Posterior cingulate gyrus (tissue), 11 donors: ENCODE measurements at places on chromosomes 3 and 15.

GRCh38 chr3:146682171-146682570 is 77.0 kb upstream of the PLSCR5 start:
- no peak for DNase-seq

GRCh38 chr3:94529816-94530215 is 467.0 kb downstream of the NSUN3 start:
- no peak for DNase-seq

- no peak for DNase-seq
These were observed 74.4 kb downstream of the MOBP start for GRCh38 chr3:39541917-39542329.

DNA sequence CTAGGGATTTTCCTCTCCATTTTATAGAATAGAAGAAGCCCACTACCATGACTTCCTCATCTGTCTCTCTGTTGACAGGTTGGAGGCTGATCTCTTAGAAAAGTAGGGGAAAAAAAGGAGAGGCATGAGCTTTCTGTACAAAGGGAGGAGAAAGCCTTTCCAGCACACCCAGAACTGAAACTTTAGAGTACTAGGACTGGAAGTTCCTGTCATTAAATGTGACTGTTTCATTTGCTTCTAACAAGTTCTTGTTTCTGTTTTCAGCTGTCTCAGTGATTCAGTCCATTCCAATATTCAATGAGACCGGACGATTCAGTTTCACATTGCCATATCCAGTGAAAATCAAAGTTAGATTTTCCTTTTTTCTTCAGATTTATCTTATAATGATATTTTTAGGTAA is 39.0 kb downstream of the INTS14 start:
- DNase-seq, result no peak

GRCh38 chr15:66773129-66773873 is 71.3 kb downstream of the SMAD6 start:
- no peak for DNase-seq

DNA sequence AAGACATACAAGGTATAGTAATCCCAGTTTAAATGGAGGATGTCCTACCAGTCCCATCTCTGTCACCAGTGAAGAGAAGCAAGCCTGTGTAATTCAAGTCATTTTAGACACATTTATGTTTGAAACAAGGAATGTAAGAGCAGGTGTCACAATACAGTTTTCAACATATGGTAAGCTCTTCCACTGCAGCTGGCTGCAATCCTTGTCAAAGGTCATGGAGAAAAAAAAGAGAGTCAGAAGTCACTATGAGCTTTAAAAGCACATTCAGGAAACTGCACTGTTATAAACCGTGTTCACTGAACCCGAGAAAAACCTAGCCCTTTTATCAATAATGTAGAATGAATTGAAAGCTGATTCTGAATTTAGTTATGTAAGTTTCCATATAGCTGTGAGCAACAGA is 206.4 kb downstream of the NAALADL2 start:
- no peak for DNase-seq

GRCh38 chr15:65057549-65057940 is 10.2 kb downstream of the RASL12 start:
- no peak for DNase-seq

DNA sequence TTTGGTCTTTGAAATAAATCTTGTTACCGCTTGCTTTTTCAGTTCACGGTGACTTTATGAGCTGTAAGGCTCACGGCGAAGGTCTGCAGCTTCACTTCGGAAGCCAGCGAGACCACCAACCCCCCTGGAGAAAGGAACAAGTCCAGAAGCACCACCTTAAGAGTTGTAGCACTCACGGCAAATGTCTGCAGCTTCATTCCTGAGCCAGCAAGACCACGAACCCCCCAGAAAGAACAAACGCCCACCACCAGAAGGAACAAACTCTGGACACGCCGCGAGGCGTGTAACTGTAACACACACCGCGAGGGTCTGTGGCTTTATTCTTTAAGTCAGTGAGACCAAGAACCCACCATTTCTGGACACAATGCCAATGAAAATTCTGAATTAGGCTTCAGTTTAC is 28.8 kb downstream of the GOLGA6A start:
- no peak for DNase-seq

- DNase-seq, result no peak
These were observed 517.4 kb upstream of the GOLIM4 start for GRCh38 chr3:168613151-168613550.

GRCh38 chr15:40340740-40341400 is at the start of gene CCDC9B:
Gene CCDC9B (minus strand): TSS chr15:40340939. CDS start chr15:40340819, 120 bp downstream.
- DNase-seq, result peak; percentile 97

DNA sequence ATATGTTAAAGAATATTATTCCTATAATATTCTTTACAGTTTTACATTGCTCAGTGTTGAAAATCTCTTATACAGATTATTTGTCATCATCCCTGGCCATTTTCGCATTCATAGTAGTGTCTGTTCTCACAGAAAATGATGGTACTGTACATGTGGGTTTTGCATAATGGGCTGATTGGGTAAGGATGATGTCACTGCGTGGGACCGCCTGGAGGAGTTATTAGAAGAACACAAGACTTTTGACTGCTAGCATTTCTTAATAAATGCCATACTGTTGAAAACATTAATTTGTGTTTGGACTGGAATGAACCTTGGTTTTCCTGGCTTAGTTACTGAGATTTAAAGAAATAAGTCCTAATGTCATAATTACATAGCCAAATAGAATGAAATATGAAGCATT is 20.3 kb downstream of the LRCH3 start:
- no peak for DNase-seq

GRCh38 chr15:60510006-60510405 is 31.1 kb upstream of the ICE2 start:
- no peak for DNase-seq

DNA sequence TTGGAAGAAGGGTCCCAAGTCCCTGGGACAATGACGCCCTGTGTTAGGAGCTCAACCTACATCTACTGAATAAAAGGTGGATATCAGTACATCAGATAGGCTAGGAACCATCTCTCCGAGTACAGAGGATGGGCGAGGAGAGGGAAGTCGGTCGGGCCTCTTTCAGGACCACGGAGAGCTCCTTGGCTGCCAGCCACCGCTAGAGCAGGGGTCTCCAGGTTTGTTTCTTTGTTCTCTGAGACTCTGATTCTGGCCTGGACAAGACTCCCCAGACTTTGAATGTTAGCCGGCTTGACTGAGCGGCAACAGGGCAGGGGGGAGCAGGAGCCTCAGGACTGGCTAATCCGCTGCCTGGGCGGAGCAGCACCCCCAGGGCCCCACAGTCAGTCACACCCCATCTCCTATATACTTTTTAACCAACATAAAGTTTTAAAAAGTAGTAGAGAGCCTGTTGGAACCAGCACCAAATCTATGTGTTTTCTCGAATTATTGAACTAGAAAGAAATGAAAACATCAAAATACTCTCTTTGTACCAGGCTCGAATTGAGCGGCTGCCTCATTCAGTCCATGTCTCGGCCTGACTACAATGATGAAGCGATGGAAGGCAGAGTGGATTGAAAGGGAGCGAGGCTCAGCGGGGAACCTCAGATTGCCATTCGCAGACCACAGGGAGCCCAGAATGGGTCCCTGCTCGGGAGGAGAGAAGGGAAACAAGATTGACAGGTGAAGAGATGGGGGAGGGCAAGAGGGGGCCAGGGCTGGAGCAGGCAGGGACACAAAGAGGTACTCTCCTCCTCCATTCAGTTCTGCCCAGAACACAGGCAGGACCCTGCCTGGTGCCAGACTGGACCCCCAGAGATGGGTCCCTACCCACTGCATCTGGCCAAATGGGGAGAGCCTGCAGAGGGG is 131.6 kb downstream of the TPRA1 start:
- DNase-seq, result peak; percentile 56

DNA sequence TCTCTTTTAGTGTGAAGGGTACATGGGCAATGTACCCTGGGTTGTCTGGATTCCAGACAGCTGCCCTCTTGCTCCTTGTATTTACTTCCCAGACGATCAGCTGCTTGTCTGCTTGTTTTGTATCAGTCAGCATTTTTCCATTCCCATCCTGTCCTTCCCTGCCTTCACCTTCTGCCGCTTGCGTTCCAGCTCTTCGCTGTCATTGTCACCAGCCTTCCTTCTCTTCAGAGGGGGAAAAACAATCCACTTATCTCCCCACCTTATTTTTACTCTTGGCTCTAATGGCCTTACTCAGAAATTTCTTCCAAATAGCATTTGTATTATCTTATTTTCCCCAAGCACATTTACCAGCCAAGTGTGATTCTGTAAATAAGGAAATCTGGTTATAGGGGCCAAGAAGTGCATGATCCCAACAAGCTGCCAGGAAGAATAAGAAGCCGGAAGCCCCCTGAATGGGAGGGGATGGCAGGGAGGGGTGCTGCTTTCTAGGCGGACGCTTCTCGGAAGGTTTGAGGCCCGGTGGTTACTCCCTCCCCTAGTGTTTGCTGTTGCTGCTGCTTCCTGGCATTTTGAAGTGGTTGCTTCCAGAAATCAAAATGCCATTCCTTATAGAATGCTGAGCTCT is 497.6 kb downstream of the NTRK3 start:
- no peak for DNase-seq

- DNase-seq, result peak; percentile 39
These were observed 35.9 kb downstream of the ITPR1 start for GRCh38 chr3:4528819-4529600.

GRCh38 chr15:26864664-26865191 is 2.1 kb upstream of the GABRA5 start:
- peak; percentile 44 for DNase-seq

DNA sequence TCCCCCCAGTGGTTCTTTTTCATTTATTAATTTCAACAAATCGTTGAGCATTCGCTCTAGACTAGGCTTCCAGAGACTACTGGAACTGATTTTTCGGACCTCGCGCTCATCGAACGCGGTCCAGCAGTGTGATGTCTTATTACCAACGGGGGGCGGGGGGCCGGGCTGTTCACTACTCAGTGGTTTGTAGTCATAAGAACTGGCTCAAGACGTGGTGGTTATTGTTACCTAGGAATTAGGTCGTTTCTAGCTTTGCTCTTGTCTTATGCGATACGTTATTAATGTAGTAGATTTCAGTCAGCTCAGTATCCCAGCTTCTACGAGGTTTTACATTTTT is 858 bp downstream of the RBM5 start:
- DNase-seq, result no peak

DNA sequence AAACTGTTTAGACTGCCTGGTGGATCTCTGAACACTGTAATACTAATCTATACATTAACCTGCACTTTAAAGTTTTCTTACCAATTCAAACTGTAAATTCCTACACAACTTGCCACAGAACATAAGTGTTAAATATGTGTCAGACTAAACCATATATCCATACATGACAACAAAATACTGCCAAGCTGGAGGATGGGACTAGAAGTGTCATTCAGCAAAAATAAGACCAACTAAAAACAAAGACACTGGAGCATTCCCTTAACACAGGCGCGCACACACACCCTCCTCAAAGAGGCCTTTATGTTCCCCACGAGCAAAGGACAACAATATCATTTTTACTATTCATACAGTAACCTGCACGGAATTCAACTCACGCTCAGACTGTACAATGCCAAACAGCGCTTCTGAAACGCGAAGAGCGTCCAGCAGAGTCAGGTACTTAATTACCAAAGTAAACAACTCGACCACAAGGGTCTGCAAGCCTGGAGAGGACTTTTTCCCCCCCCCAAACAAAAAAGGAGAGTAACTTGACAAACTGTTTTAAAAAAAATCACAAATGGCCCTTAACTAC is 1.1 kb downstream of the DCUN1D1 start:
- no peak for DNase-seq

GRCh38 chr3:188196232-188196990 is 42.5 kb downstream of the LPP start:
- no peak for DNase-seq

DNA sequence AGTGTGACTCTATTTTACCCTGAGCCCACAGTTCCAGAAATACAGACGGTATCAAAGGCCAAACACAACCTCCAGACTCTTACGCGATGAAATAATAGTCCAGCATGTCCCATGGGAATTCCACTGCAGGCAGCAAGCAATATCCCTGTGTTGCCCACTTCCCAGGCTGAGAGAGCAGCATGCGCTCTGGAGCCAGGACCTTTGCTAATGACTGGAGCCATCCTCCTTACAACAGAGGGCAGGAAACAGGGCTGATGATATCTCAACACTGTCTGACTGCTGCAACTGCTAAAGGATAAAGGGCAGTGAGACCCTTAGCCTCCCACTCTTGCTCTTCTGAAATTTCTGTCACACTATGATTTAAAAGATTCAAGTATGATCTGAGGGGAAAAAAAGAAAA is 34.8 kb downstream of the MCF2L2 start:
- no peak for DNase-seq

DNA sequence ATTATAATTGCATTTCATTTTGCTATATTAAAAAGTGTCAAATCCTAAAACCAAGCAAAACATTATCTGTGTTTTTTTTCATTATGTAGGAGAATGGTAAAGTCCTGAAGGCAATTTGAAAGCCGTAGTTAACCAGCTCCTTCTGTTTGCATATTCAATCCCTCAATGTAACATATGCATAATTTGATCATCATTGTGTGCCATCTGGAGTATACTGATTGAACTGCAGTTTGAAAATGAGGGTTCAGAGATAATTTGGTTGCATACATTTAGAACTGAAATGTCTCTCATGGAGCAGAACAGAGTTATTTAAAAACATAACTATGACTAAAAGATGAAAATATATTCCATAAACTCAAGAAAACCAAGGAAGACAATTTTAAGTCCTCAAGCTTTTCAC is 518.6 kb downstream of the GBE1 start:
- DNase-seq, result no peak

DNA sequence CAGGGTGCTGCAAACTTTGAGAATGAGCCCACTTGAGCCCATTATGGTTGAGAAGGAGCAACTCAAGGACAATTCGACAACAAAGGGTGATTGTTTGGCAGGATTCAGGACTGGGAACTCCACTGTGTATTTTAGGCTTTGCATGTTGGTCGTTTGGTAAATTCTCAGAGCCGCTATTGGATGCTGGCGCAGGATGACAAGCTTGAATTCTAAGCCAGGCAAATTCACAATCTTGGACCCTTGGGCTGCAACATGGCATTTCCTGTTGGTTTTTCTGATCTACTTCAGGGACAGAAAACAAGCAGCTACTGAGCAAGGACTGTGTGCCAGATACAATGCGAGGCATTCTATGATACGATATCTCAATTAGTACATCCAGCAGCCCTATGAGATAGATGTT is 82.8 kb downstream of the RYR3 start:
- DNase-seq, result no peak

DNA sequence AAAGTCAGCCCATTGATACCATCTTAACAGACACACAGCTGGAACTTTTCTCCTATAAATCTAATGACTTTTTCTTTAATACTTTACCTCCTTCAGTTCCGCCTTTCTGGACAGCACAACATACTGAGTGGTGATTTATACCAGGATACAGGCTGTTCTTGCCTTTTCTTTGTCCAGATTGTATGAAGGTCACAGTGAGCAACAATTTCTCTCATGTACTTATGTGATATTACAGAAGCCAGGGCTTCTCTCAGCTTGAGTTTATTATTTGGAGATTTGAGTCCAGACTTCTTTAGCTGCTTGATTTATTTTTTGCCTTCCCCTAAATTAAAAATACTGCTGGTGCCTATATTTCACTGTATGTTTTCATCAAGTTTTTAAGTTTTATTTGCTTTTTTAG is 976.0 kb downstream of the ROBO2 start:
- DNase-seq, result no peak

- no peak for DNase-seq
These were observed 42.3 kb downstream of the TM4SF18 start for GRCh38 chr3:149291178-149291577.

GRCh38 chr15:65869954-65870871 is 922 bp downstream of the RAB11A start:
- peak; percentile 19 for DNase-seq

- DNase-seq, result no peak
These were observed 58.4 kb downstream of the PPARG start for GRCh38 chr3:12347301-12347700.
